ENCODE measurements at places on chromosomes 7 and 10.

GRCh38 chr10:123301077-123301857 is 147.1 kb downstream of the BUB3 start:
- H3K4me3 ChIP-seq, result no peak overlapping the region
- H3K27ac ChIP-seq, result no peak overlapping the region
- no peaks in the 10 kb centered on the region for H3K27me3 ChIP-seq
- H3K36me3 ChIP-seq, result peaks cover 2% of the 10 kb centered on the region
- DNase-seq, result no peak
- H3K4me1 ChIP-seq, result peaks cover 6% of the 10 kb centered on the region

DNA sequence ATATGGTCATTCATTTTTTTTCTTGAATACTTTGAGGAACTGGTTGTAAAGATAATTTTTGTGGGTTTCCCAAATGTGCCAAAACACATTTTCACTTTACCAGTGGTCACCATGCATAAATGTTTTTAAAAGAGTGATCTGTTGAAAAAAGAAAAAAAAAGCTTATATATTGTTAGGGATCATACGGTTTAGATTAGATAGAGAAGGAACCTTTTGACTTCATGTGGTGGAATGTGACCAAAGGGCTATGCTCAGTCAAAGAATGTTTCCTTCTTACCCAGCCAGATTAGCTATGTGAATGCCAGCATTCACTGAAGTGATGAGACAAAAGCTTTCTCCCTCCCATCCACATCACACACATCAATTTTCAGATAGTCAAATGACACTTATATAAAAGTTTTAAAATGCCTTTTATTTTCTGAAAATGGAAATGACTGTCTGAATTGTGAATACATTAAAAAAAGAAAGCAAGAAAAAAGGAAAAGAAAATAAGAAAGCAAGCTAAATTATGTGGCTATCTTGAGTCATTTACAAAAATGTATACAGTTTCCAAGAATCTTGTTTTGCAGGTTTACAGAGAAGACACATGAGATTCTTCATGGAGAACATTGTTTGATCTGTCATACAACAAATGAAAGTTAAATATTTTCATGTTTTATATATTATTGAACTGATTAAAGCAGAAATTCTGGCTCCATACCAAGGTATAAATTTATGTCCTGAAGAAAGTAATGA is 8.6 kb upstream of the CPED1 start:
- H3K4me3 ChIP-seq, result no peak overlapping the region
- no peaks in the 10 kb centered on the region for H3K27me3 ChIP-seq
- H3K27ac ChIP-seq, result no peak overlapping the region
- peaks cover 2% of the 10 kb centered on the region for H3K36me3 ChIP-seq
- DNase-seq, result no peak

DNA sequence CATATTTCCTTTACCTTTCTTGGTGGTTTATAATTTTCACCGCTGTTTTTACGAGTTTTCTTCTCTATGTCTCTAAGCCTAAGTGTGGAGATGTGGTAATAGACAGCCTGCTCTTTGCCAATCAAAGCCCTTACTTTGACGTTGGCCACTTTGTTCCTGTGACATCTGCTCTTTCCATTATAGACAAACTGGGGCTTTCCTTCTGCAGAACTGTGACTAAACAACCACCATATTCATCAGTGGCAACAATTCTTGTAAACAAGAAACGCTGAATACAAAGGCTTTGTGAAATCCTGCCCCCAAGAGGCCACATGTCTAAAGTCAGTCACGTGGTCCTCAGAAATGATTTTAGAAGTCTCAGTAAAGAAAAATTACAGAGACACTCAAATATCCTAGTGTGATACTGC is 59.6 kb upstream of the CAPZA2 start:
- H3K27ac ChIP-seq, result no peak overlapping the region
- no peaks in the 10 kb centered on the region for H3K27me3 ChIP-seq
- peaks cover 27% of the 10 kb centered on the region for H3K4me1 ChIP-seq
- H3K36me3 ChIP-seq, result peaks cover 4% of the 10 kb centered on the region
- no peak overlapping the region for H3K4me3 ChIP-seq

GRCh38 chr10:45151467-45152214 is 150.9 kb downstream of the ZNF22 start:
- DNase-seq, result no peak
- peaks cover 5% of the 10 kb centered on the region for H3K27me3 ChIP-seq
- peaks cover 4% of the 10 kb centered on the region for H3K4me1 ChIP-seq
- no peak overlapping the region for H3K4me3 ChIP-seq
- H3K36me3 ChIP-seq, result no peaks in the 10 kb centered on the region
- H3K27ac ChIP-seq, result no peak overlapping the region

DNA sequence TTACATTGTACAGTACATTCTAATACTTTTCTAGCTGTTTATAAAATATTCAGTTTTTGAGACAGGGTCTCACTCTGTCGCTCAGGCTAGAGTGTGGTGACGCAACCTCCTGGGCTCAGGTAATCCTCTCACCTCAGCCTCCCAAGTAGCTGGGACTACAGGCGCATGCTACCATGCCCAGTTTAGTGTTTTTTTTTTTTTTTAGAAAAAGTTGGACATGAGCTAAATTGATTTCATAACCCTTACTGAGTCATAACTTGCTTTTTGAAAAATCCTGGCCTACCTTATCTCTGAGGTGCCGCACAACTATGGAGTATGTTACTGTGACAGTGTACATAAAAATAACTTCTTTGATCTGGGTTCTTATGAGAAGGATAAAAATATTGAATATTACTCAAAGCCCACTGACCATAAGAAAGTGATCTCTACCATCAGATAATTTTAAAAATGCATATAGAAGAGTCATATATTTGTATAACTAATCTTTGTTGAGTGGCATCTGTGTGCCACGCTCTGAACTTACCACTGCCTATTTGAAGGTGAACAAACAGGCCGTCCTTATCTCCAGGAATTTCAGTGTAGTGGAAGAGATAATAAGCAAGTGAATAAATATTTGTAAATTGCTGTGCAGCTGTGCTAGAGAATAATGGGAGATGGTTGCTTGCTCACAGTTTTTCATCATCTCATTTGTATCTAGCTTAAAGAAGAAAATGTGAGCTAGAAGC is 73.2 kb downstream of the PPP1R9A start:
- no peak overlapping the region for H3K27ac ChIP-seq
- no peak for DNase-seq
- H3K4me1 ChIP-seq, result peaks cover 7% of the 10 kb centered on the region
- peaks cover 15% of the 10 kb centered on the region for H3K36me3 ChIP-seq

Data from progenitor cell of endocrine pancreas (in vitro differentiated cells).